ENCODE measurements at places on chromosomes 5 and 9.

- no peaks in the 10 kb centered on the region for H3K4me1 ChIP-seq
- DNase-seq: no peak
- H3K27ac ChIP-seq: no peak overlapping the region
- no peaks in the 10 kb centered on the region for H3K36me3 ChIP-seq
Measured at GRCh38 chr9:107480386-107480789, 9.2 kb downstream of the KLF4 start.

GRCh38 chr5:76062502-76063041 lies 20.6 kb upstream of the SV2C start:
- H3K27ac ChIP-seq: no peak overlapping the region
- H3K36me3 ChIP-seq: no peaks in the 10 kb centered on the region
- no peak for DNase-seq

GRCh38 chr5:157160001-157160400 lies 6.1 kb downstream of the GARIN3 start:
- H3K4me1 ChIP-seq: no peaks in the 10 kb centered on the region
- no peak overlapping the region for H3K27ac ChIP-seq
- no peaks in the 10 kb centered on the region for H3K36me3 ChIP-seq

DNA sequence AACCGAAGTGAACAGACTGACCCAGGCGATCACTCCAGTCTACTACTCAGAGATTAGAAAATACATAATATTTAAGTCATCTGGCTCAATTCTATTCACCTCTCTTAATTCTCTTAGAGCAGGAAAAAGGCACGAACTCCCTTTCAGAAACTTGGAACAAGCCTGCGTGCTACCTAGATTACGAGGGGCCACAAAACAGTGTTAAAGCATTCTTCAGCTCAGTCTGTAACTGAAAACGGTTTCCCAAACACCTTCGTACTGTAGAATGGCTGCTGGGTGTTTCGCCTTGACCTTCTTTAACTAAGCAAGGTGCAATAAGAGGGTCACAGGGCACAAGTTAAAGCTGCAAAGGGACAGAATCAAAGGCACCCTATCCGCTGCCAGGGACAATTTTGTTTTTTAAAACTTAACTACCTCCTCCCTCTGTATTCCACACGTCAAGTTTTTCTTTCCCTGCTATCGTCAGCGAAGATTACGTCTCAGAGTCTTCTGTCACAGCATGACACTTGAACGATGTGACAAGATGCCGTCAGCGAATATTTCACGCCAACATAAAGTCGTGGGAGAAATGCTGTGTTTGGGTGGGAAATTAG lies 687 bp downstream of the LYSMD3 start:
- peak overlapping the region; percentile 79 for H3K27ac ChIP-seq
- DNase-seq: no peak
- H3K4me1 ChIP-seq: peaks cover 9% of the 10 kb centered on the region
- H3K27me3 ChIP-seq: no peaks in the 10 kb centered on the region
- no peaks in the 10 kb centered on the region for H3K36me3 ChIP-seq
- peak overlapping the region; percentile 89 for H3K4me3 ChIP-seq

DNA sequence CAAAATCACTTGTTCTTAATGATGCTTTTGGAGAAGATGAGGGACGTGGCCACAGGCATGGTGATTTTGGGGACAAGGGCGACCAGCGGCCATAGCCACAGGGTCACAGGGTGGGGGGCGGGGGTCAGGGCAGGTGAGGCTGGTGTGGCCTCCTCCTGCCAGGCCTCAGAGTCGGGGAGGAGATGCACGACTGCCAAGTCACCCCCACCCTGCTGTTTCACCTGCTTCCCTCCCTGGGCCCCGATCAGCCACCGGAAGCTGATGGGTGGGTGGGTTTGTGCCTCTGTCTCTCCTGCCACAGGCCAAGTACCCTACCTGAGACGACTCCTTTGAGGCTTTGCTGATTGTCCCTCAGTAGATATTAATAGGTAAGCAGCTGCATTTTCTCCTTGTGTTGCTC lies 199.3 kb downstream of the PAX5 start:
- no peaks in the 10 kb centered on the region for H3K27me3 ChIP-seq
- H3K4me3 ChIP-seq: no peak overlapping the region
- H3K4me1 ChIP-seq: peaks cover 5% of the 10 kb centered on the region
- no peak overlapping the region for H3K27ac ChIP-seq
- H3K36me3 ChIP-seq: no peaks in the 10 kb centered on the region

DNA sequence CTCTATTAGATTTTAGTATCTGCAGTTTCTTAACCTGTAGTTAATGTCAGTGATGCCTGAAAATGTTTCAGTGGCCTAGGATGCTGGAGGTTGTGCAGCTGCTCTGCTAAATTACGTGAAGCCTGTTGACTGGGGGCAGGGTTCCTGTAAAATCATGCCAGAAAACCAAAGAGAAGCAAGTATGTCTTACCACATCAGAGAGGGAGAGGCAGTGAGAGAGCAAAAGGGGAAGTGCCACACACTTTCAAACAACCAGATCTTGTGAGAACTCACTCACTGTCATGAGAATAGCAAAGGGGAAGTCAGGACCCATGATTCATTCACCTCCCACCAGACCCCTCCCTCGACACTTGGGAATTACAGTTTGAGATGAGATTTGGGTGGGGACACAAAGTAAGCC lies 83.9 kb upstream of the CYLC2 start:
- no peak overlapping the region for H3K4me3 ChIP-seq
- H3K4me1 ChIP-seq: no peaks in the 10 kb centered on the region
- H3K27ac ChIP-seq: no peak overlapping the region
- DNase-seq: no peak
- H3K27me3 ChIP-seq: no peaks in the 10 kb centered on the region

- DNase-seq: peak; percentile 55
- H3K27ac ChIP-seq: peak overlapping the region; percentile 24
- no peak overlapping the region for H3K4me3 ChIP-seq
- no peaks in the 10 kb centered on the region for H3K36me3 ChIP-seq
- H3K27me3 ChIP-seq: no peaks in the 10 kb centered on the region
- peaks cover 6% of the 10 kb centered on the region for H3K4me1 ChIP-seq
Measured at GRCh38 chr5:173680660-173681242, 64.3 kb upstream of the BOD1 start.

All from pancreas (tissue), 10 donors.